ENCODE measurements at places on chromosomes 5 and 9.

GRCh38 chr5:120108586-120109248 lies 355.4 kb upstream of the PRR16 start:
- no peak for DNase-seq

GRCh38 chr5:52674815-52675545 lies 112.7 kb upstream of the ITGA1 start:
- peak; percentile 74 for DNase-seq

DNA sequence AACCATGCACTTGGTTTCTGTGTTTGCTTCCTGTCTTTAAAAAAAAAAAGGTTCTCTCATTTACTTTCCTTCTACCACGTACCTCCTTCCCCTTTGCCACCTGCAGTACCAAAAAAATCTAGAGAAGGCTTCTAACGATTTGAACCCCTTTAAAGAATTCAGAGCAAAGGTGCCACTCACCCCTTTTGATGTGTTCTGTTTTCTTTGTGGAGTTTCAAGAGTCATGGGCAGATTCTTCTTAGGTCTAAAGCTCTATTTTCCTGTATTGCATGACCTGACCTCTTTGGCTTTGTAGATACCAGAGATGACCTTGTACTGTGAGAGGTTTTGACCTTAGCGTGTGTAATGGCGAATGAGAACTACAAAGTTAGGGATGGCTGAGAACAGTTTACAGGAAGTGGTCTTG lies 29.0 kb downstream of the TXNDC8 start:
- no peak for DNase-seq

DNA sequence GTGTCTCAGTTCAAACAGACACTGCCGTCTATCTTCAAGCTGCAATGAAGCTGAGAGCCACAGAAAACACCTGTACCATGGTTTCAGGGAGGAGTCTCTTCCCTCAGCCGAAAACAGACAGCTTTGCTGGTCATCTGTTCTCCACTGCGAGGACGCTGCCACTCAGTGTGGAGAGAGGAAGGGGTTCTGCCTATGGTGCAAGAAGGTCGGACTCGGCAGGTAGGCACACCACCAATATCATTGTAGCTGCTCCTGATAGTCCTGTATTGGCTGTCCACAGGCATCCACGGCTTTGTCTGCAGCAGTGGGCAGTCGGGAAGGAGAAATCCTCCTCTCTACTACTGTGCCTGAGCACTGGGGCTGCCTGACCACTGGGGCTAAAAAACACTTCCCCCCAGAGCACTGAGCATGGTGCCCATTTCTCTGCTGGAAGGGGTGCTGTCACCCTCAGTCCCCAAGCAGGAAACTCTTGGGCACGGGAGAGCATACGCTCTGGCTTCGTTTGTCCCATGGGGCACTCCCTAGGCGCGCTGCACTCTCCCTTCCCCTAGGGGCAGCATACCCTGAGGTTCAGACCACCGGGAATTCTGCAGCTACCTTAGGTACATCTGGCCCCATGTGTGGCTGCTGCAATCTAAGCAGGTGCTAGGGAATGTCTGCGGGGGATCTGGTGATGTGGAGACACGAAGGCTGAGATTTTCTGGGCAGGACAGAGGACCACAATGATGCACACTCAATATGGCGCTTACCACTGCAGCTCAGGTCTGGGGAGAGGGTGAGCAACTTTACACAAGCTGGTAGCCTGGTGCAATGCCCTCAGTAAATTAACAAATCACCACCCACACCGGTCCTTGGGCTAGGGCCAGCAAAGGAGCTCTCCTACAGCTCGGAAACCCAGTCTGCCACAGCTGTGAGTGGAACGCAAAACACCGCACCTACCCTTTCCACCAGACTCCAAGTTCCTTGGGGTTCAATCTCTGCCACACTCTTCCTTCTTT lies 880.9 kb upstream of the SEMA6A start:
- DNase-seq: no peak

DNA sequence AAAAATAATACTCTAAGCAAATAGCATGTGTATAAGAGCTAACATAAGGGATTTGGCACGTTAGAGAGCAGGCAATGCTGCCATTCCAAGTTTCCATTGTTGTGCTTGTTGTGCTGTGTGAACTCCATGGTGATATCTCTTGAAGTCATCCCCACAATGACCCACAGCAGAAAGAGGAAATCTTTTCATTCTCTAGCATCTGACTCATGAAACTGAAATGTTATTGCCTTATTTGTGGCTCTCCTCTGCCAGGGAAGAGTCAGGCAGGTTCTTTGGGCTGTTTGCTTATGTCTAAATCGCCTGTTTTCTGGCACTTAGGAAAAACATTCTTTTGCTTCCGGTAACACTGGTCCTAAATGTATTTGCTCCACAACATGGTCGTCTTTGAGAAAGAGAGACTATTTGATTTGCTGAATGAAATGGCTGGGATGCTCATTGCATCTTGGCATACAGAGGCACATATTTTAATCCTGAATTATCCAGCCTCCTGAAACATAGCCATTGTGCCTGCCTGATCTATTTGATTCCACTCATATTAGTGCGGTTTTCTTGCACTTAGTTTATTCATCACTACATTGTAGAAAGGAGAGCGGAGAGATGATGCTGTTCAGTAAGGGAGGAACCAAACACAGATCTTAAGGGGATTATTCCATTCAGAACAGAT lies 188.8 kb downstream of the CSNK1G3 start:
- peak; percentile 96 for DNase-seq

DNA sequence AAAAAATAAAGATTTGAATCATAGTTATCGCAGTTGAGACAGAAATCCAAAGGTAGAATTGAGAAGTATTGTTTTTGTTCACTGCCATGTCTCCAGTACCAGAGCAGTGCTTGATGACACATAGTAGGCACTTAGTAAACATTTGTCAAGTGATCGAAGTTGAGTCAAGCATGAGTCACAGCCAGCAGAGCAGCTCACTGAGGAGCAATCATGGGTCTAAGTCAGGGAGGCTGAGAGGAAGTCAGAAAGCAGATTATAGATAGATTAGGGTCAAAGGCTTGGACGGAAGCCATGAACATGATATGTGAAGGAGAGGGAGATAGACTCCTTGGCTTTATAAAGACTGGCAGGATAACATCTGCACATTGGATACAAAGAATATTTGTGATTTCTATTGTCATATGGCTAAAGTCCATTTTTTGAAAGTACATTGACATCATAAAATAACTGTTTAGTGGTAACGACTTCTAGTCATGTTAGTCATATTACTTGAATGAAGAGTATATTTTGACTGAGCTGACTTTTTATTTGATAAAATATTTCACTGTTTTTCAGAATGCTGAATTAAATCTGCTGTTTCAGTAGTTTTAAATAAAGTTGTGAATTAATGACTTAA lies 168.5 kb downstream of the RAB3C start:
- DNase-seq: peak; percentile 29

DNA sequence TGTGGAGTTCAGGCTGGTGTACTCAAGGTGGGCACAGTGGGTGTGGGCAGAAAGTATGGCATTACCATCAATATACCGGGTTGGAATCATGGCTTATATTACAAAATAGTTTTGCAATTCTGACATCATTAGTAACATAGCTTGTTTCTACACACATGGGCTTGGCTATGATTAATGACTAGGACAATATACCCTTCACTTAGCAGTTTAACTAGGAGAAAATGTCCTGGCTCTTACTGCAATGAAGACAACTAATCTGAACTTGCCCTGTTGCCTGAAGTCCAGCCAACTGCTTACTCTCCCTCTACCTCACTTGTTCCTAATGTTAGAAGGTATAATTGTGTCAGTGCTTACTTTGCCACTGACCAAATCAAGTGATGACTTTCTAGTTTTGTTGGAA lies 612.5 kb downstream of the EFNA5 start:
- no peak for DNase-seq

- DNase-seq: peak; percentile 51
Measured at GRCh38 chr9:82606492-82607382, 456.2 kb downstream of the RASEF start.

- DNase-seq: no peak
Measured at GRCh38 chr5:64874753-64875152, 106.0 kb downstream of the CWC27 start.

DNA sequence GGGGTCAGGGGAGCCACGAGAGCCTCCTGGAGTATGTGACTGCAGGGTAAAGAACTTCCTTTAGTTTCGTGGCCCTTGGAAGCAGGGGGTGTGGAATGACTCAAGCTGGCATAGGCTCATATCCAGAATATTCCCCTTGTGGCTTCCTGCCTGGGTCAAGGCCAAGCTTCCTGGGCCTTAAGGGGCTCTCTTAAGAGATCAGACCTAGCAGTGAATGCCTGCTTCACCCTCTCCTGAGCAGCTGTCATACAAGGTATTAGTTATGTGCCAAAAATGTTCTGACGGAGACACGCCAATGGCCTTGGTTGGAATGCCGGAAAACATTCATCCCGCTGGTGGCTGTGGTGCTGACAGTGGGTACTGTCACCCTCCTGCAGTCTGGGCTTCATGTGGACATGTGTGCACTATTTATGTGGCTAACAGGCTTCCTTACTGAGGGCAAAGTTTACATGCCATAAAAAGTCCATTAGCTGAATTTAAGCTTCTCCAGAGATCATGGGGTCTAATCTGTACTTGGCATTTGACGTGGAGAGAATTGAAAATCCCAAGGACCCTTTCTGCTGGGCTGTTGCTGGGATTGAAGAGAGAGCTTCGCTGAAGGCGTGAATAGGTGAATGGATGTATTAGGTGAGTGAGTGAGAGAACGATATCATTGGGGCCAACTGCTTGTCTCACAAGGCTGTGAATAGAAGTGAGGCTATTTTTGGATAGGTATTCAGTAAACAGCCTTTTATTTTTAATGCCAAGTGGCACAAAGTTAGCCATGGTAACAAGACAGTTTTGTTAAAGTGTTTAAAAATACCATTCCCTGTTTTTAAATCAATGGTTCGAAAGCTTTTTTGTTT lies 156.8 kb downstream of the MACROH2A1 start:
- no peak for DNase-seq

GRCh38 chr5:175116466-175117048 lies 327.4 kb downstream of the DRD1 start:
- DNase-seq: no peak

GRCh38 chr9:20188616-20189369 lies 400.0 kb upstream of the SLC24A2 start:
- DNase-seq: peak; percentile 25

DNA sequence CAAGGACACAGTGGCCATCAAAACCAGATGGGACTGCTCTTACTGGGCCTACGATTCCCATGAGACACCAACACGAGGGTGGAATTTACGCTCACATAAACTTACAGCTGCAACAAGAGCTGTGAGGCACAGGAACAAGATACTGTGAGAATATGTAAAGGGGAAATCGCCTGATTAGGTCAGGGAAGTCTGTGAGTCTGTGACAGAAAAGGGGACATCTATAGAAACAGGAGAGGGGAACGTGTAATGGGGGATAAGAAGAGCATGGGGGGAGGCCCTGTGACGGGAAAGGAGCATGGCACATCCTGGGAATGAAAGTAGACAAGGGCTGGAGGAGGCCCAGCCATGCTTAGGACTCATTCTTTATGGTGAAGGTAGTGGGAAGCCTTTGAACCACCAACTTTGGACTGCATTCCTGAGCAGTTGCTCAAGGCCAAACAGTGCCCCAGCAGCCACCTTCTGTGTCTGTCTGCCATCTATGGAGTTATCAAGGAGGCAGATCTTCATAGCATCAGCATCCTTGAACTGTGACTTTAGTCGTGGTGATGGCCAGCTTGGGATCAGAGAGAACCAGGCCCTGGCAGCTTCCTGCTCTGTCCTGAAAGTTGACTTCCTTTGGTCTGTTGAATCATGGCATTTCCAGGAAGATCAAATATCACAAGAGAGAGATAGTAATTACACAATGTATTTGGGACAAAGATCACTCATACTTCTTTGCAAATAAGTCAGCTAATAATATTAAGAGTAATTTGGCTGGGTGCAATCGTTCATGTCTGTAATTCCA lies 87.9 kb upstream of the FAM169A start:
- no peak for DNase-seq

DNA sequence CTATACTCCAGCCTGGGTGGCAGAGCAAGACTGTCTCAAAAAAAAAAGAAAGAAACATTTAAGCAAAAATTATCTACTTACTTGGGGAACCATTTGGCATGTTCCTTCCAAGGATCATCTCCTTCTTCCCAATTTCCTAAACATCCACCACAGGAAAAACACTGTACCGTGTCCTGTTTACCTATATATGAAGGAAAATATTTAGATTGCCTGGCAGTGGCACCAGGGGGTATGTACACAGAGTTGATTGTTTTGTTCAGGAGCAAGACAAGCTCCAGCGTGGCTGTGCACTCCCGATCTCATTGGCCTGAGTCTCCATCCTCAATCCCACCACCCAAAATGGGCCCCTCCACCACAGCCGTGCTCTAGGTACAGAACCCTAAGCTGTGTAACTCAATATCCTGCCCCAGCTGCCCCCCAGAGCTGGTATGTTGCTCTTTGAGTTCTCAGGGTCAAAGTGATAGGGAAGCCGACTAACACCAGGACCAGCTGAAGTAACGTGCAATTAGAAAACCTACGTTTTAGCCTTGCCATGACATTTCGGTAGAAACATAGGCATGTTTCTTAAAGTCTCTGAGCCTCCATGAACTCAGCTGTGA lies 13.8 kb downstream of the NAIP start:
- DNase-seq: no peak

- no peak for DNase-seq
Measured at GRCh38 chr5:179297026-179297425, 48.2 kb downstream of the ADAMTS2 start.

GRCh38 chr9:115296831-115297565 lies 179.0 kb upstream of the TNC start:
- DNase-seq: no peak

DNA sequence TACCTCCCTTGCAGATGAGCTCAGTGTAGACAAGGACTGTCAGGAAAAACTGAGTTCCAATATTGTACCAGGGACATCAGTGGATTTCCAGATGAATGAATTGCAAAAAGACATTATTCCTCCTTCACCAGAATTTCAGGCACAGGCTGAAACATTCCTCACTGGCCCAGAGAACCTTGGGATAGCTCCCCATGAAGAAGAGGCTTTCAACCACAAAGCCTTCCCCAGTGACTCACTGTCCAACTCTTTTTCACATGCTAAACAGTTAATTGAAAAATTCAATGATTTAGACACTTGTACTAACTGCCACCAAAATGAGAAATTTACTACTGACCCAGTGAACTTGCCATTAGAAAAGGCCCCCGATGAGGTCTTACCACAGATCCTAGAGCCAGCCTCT lies 144.5 kb downstream of the UNC13B start:
- DNase-seq: no peak

DNA sequence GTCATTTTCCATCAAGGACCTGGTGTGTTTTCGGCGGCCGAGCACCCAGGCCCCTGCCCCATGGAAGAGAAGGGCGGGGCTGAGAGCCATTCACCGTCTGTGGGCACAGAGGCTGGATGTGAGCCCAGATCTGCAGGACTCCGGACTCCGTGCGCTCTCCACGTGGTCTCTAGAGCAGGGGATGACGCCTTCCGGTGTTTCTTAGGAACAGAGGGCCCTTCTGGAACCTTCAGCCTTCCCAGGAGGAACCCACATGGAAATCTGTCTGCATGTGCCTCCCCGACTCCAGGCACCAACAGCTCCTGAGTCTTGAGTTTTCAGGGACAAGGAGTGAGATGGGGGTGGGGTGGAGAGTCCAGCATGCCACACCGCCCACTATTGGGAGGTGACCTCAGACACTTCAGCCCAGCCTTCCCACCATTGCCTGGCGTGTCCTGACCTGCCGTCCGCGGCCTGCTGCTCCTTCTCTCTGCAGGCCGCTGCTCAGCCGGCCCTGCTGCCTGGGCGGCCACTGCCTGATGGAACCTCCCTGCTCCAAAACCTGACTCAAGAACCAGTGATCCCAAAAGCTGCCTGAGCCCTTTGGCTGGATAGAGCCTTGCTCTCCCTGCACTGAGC lies 2.4 kb upstream of the RXRA start:
- DNase-seq: no peak
